ENCODE measurements at places on chromosomes 4 and X.

GRCh38 chrX:31279359-31279758, 207.5 kb upstream of the FTHL17 start:
- DNase-seq = no peak

DNA sequence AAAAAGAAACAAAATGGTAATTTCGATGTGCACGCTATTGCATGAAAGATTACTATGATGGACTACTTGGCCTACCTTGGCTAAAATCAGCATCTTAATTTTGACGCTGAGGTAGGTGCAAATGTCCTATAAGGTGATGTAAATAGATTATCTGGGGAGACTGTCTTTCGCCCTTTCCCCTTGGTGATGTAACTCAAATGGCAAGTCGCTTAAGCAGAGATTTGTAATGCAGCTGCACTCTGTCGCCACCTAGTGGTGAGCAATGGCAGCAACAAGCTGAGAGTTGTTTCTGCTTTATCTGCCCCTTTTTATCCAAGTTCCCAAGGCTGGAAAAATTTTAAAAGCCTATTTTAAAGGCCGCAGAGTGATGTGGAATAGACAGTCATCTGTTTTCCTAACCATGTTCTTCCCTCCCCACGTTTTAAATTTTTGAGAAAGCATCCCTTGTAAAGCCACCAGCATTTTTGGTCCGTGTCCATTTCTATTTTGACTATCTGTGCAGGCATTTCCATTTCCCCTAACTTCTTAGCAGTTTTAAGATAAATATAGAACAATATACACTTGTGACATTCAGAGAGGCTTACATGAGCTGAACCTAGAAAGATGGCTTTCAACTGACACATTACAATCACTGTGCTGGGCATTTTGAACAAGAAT, 62.4 kb upstream of the PDLIM3 start:
- DNase-seq = peak; percentile 52

- DNase-seq = no peak
These were observed 173.7 kb downstream of the PWWP3B start for GRCh38 chrX:106341823-106342222.

- DNase-seq = no peak
These were observed 1.3 kb downstream of the IL21 start for GRCh38 chr4:122619611-122620010.

- no peak for DNase-seq
These were observed at the start of gene ERVMER34-1 for GRCh38 chr4:52750819-52751486. Gene ERVMER34-1, minus strand, starts transcription at chr4:52751425. Its CDS starts 5,905 bp downstream, at chr4:52745520.

All from CD4-positive, alpha-beta T cell treated with Interferon gamma for 1 hour (primary cell).